CD4-positive, alpha-beta T cell treated with Interleukin-17A for 4 hours (primary cell): ENCODE measurements at places on chromosomes 12 and 14.

DNA sequence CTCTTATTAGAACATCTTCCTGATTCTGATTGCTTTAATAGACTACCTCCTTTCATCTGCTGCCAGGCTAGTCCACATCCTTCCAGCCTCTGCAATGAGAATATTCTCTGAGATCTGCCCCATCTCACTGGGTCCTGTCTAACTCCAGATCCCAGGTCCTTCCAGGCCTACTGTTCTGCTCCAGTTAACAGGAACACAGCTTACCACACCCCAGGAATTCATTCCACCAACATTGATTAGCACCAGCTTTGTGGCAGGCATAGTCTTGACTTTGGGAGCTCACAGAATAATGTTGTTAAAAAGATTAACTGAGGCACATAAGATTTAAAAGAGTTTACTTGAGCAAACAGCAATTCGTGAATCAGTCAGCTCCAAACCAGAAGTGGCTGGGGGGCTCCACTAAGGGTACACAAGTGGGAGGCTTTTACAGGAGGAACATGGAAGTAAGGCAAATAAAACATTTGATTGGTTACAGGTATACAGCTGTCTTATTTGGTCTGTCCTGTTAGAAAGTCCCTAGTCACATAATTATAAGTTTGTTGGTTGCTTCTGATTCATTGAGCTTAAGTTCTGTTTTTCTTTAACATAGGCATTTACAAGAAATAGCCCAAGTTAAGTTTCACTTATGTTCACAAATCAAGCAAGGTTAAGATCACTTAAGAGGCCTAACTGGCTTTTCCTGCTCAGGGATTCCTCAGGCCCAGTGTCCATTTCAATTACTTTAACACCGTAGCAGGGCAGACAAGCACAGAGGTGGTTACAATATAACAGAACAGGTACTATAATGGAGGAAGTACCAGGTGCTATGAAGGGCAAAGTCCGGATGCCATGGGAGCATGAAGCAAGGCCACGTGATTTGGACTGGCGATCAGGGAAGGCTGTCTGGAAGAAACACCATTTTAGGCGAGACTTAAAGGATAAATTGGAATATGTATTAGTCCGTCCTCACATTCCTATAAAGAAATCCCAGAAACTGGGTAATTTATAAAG lies 12.2 kb upstream of the MYH7 start:
- DNase-seq = no peak

DNA sequence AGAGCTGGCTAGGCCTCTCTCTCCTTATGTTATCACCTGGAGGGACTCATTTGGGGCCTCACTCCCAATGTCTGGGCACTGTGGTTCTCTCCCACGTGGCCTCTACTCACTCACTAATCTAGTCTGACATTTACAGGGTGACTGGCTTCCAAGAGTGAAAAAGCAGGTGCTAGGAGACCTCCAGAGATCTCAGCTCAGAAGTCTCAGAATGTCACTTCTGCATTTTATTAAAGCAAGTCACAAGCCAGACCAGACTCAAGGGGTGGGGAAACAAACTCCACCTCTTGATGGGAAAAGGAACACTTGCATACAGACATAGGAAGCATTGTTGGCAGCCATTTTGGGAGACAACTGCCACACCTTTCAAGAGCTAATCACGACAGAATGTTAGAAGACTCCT lies 175.9 kb downstream of the MON2 start:
- no peak for DNase-seq

DNA sequence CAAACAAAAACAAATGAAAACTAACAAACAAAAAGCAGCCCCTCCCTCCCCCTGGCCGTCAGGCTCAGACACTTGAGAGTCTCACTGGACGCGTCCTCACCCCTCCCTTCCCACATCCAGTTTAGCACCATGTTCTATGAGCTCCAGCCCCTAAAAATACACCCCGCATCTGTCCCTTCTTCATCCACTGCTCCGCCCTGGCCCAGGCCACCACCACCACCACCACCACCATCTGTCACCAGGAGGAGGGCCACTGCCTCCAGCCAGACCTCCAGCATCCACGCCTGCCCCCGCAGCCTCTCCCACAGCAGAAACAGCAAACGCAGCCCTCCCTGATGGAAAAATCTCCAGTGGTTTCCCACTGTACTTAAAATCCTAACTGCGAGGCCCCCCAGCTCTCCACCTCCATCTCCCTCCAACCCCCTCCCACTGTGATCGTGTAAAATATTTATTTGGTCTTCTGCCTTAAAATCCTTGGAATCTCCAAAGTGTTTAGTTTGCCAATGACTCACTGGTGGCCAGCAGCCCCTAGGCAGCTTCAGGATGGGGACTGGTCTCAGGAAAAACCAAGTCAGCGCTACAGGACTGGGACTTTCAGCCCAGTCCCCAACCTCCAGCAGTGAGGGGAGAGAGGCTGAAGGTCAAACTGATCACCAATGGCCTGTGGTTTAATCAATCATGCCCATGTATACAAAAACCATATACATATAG lies 95.1 kb downstream of the SCARB1 start:
- no peak for DNase-seq

GRCh38 chr12:124018539-124018938 lies 45.5 kb downstream of the ZNF664 start:
- no peak for DNase-seq

DNA sequence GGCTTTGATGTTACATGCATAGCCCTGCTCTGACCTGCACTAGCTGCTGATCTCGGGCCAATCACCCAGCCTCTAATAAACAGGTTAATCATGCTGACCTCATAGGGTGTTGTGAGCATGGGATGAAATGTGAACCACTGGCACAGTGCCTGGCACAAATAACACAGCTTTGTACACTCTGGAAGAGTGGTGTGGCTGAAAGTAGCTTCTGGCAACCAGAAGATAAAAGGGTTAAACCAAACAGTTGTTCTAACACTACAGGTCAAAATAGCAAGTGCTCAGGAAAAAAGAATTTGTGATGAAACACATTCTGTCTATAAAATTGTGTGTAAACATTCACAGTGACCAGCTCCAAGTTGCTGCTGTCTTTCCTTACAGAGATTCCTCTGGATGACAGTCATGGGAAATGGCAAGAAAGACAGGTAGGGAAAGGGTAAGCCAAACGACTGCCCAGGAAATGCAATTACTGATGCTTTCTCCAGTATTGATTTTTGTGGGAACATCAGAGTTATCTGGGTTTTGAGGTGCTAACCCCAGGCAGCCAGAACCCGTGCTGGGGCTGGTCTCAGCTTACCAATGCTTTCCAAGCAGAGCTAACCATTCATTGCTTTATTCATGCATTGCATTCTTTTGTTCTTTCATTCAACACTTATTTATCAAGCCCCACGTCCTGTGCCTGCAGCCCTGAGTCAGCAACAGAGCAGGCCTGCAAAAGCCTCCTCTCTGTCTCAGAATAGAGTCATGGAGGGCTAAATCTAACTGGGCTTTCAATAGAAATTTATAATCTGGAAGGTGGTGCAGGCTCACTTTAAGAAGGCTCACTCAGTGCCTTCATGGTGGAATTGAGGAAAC lies 38.1 kb upstream of the CAPRIN2 start:
- DNase-seq = no peak

GRCh38 chr12:39417916-39418315 lies 25.0 kb downstream of the KIF21A start:
- DNase-seq = no peak

GRCh38 chr12:51244269-51244668 lies 5.6 kb downstream of the DAZAP2 start:
- DNase-seq = no peak

DNA sequence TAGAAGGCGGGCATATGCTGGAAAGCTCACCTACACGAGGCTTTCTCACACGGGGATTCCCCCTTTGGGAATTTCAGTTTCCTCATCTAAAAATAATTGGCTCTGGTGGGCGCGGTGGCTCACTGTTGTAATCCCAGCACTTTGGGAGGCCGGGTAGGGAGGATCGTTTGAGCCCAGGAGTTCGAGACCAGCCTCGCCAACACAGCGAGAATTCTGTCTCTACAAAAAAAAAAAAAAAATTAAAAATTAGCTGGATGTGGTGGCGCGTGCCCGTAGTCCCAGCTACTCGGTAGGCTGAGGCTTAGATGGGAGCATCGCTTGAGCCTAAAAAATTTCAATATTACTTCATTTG lies 400 bp upstream of the NDUFA12 start:
- no peak for DNase-seq

DNA sequence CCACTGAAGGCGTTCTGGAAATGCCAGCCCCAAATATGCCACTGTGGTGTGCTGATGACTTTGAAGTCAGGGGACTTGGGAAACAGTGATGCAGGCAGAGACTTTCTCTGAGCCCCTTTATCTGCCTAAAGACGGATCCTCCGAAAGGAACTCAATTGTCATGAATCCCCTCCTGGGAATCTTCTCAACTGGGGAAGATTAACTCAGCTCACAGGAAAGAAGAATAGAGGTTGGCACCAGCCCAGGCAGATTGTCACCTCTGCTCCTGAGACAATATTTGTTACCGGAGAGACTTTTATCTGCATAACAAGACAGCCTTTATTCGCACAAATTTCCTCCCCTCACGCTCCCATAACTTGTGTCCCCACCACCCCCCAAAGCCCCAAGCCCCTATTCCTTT lies 414.4 kb downstream of the FUT8 start:
- DNase-seq = no peak

DNA sequence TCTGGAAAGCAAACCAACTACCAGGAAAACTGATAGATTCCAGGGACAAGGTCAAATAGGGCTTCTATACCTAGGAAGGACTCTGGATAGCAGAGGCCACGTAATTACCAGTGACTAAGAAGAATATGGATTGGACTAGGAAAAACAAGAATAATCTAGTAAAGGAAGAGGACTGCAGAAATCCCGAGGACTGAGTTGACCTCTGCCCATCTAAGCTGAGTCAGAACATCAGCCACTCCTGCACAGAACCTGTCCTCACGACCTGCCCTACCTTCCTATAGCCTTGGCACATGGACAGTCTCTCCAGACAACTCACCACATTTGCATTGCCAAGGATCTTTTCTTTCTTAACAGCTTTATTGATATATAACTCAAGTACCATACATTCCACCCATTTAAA lies 2.3 kb downstream of the OR6J1 start:
- DNase-seq = no peak

DNA sequence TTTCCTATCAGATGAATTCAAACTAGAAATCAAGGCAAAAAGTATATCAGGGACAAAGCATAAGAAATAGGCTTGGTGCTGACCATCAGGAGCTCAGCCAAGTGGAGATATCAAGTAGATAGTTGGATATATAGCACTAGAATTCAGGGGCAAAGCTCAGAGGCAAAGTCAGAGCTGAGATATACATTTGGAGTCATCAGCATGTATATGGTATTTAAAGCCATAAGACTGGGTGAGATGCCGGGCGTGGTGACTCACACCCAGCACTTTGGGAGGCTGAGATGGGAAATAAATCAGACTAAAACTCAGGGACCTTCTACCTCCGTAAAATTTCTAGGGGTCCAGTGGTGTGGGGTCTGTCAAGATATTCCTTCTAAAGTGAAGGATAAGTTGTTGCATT lies 38.9 kb upstream of the LIMA1 start:
- no peak for DNase-seq

GRCh38 chr12:65615118-65615517 lies 209.2 kb upstream of the HMGA2 start:
- no peak for DNase-seq

DNA sequence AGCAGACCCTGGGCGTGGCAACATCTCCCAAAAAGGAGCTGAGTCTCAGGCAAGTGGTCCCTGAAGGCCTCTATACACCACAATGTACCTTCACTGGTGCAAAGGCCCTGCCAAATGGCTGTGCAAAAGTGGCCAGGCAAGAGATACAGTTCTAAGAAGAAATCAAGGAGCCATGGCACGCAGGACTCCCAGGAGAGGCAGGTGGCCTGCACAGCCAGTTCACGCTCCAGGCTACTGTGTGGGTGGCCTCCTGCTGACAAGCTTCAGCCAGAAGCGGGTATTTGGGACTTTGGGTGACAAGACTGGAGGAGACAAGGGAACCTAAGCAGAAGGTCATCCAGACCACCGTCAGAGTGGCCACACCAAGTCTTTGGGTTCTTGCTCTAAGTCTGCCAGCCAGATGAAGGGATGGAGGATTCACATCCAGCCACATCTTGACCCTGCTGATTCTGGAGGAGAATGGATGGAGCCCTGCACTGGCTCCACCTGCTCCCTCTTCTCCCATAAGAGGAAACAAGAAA lies 20.5 kb upstream of the ZFP36L1 start:
- peak; percentile 18 for DNase-seq

DNA sequence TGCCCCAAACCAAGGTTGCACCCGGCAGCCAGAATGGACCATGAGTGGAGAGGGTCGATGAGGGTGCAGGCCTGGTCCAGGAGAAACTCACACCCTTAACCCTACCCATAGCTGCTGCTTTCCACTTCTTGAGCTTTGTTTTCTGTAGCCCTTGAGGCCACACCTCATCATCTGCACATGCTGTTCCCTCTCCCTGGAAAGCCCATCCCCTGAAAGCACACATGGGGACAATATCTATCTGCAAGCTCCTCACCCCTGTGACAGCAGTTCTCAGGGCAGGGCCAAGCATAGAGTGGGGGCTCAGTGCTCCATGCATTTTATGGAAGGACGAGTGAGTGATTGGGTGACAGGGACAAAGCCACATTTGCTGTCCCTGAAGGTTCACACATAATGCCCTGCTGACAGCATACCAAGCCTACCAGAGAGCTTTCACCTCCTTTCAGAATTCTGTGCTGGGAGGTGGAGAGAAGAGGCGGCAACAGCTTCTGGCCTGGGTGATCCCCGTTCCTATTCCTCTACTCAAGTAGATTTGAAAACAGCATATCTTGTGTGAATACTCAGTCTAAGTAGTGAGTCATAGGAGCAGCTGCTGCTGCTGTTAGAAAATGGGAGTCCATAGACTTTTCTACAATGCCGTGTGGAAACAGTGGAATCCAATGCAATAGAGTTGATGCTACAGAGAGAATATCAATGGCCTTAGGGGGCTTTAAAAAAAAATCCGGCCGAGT lies 44.6 kb downstream of the SRGAP1 start:
- no peak for DNase-seq

DNA sequence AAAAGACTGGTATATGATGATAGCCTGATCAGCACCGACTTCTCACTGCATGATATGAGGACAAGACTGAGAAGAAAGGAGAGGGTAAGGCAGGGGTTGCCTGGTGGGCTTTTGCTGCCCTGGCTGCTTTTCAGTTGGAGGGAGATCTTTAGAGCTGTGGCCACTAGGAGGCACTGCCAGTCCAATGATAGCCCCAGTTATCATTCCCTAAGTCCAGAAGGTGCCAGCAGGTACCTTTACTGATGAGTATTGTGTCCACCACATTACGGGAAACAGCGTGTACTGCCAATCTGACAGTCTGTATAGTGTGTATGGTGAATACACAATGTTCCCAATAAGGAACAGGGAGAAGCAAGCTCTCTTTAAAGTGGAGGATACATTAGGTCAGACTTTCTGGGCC lies 55.8 kb upstream of the CCDC175 start:
- DNase-seq = no peak

GRCh38 chr14:101859538-101859902 lies 98.0 kb downstream of the PPP2R5C start:
- no peak for DNase-seq

DNA sequence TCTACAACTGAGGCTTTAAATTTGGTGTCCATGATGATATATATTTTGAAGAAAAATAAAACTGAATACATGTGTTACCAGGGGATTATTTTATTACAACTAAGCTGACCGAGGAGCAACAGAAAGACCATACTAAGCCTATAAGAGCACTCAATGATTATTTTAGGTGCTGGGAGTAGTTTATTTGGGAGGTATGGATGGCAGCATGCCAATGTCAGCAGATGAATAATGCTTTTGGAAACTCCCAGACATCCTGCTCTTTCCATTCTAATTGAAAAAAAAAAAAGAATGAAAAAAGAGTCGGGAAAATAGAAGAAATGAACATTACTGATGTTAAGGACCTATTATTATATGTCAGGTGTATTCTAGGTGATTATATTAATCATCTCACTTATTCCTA lies 441.2 kb downstream of the BTG1 start:
- DNase-seq = no peak
